ENCODE measurements at places on chromosomes 1 and 21.
A peak's percentile ranks its signal among the peaks of the same experiment; 100 is the strongest.

GRCh38 chr1:58812468-58812867 lies 28.6 kb upstream of the JUN start:
- DNase-seq: no peak

GRCh38 chr1:19844731-19845495 lies 29.8 kb upstream of the RNF186 start:
- no peak for DNase-seq

DNA sequence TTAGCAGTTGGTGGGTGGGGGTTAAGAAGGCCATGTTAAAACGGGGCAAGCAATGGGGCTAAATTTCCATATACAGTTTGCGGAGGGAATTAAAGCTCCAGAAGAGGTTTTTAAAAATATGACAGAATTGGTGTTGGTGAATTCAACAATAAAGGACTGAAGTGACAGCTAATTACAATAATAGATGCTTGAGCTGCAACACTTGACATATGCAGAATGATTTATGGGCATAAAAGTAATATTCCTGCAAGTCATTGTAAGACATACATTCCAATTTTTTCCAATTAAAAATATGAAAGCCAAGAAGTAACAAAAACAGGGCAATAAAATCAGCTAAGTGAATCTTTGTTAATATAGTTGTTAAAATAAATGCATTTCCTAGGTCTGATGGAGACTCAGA lies 202.2 kb upstream of the MAP1LC3C start:
- no peak for DNase-seq

DNA sequence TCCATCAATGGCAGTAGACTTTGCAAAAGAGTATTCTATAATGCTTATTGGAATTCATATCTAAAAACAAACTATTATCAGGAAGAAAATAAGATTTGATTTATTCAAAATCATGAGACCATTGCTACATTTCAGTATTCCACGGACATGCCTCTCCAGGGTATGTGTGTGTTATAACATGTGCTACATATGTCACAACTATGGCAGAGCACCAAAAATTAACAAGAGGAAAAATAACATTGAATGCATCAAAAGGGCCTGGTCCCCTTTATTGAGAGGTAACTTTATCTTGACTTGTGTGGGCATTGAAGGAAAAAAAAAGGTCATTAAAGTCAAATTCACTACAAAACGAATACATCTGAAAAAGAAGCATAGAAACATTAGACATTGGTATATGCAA lies 22.6 kb upstream of the LRRC8B start:
- no peak for DNase-seq

GRCh38 chr1:175749075-175749474 lies 5.7 kb upstream of the TNR start:
- no peak for DNase-seq

DNA sequence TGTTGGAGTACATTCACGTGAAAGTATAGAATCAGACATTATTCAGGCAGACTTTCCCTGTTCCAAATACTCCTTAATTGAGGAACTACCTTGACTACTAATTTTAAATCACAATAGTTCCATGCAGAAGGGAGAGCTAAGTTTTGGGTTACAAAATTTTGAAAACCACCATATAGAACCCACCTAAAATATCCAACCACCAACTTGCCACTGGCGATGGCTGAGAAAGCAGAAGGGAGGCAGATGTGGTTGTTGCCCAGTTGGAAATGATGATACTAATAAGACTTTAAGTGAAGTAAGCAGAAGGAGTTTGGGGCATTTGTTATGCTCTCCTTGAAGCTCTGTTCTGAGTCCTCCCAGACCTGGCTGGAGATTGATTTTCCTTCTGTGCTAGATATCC lies 190.7 kb downstream of the HLX start:
- DNase-seq: peak; percentile 64

GRCh38 chr1:116918714-116919357 lies 9.1 kb downstream of the PTGFRN start:
- no peak for DNase-seq

Measured in common myeloid progenitor, CD34-positive (primary cell).